Stimulated activated CD4-positive, alpha-beta T cell treated with anti-CD3 and anti-CD28 coated beads, TNF-alpha, amount 100 ng/mL, for 24 hours (primary cell): ENCODE measurements at places on chromosomes 7 and 10.

GRCh38 chr10:69747179-69747578 is 54.5 kb upstream of the COL13A1 start:
- DNase-seq = no peak

DNA sequence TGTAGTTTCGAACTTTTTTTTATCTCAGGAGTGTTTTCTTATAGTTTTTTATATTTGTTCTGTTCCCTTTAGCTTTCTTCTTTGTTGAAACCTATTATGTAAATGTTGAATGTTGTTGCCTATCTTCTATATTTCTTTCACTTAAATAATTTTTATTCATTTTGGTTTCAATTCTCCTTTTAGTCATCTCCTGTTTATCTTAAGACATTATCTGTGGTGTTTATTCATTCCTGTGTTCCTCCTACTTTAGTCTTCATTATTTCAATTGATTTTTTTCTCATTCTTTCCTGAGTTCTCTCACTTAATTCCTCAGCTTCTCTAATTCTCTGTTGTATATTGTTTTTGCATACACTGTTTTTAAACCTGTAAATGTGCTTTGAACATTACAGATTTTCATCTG is 64.1 kb downstream of the XPNPEP1 start:
- DNase-seq = no peak

DNA sequence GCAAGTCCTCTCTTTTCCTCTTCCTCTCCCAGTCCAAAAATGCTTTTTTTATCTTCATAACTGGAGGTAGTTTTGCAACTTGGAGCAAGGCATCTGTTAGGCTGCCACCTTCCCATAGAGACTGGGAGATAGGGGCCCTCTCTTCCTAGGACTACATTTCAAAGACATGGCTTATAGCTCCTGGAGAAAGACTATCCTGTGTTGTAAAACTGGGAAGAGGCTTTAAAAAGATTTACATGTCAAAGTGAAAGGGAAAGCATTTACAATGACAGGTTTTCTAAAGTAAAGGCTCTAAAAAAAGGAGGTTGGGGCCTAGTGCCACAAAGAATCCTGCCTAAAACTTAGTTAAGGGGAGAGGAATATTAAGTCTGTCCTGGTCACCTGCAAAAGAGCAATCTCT is 82.2 kb upstream of the SEMA3E start:
- no peak for DNase-seq

DNA sequence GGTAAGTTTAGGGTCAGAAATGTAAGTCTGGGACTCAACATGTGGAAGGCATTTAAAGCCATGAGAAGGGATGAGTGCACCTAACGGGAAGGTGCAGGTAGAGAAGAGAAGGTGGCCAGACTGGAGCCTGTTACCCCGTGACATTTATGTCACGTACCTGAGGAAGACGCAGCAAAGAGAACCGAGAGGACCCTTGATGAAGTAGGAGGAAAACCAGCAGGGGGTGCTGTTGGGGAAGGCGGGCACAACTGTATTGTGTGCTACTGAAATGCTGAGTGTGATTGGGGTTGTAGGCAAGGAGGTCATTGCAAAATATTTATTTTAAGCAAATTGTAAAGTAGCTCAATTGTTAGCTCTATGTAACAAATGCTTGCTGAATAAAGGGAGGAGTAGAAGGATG is 338.2 kb upstream of the PRKCQ start:
- peak; percentile 61 for DNase-seq

DNA sequence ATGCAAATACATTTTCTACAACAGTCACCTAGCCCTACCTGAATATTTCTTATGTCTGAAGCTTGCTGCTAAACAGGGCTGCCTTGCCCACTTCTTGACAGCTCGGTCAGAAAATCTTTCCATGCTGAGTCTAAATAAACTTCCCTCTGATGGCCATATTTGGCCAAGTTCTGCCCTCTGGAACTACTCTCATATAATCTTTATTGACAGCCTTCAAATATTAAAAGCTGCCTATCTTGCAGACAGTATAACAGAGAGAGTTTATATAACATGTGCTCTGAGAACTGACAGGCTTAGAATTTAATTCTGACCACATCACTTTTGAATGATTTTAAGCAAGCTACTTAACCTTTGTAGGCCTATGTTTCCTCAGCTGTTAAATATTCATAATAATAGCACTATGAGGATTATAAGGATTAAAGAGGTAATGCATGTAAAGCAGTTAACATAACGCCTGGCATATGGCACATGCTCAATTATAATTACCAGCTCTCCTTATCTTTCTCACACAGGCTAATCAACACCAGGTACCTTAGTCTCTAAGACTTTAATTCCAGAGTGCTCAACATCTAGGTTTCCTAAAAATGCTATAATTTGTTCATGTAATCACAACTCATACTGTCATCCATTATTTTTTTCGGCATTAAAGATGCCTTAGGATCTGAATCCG is 334.1 kb downstream of the HPSE2 start:
- DNase-seq = no peak

GRCh38 chr7:48158404-48158803 is 12.9 kb upstream of the ABCA13 start:
- DNase-seq = no peak

DNA sequence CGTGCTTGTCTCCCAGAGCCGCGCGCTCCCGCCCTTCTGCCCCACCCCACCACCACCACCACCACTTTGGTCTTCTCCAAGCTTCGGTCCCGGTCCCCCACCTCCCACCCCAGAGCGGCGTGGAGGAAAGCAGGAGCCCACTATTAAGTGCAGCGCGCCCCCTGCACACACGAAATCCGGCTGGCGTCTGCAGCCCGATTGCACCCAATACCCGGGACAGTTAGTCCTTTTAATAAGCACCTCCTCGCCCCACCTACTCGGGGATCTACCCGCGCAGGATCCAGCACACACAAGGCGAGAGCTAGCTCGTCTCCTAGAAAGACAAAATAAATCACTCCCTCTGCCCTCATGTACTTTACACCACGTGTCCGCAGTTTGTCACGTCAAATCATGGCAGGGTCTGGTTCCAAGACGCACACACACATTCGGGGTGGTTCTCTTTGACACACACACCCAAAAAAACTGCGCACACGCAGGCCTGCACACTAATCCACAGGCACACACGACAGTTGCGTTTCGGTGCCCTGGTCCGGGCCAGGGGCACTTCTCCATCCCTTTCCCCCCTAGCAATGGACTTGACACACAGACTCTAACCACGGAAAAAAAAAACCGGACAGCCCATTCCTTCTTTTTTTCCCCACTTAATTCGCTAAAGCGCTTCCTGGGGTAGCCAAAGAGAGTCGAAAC is 1.6 kb downstream of the SFMBT2 start:
- DNase-seq = no peak

DNA sequence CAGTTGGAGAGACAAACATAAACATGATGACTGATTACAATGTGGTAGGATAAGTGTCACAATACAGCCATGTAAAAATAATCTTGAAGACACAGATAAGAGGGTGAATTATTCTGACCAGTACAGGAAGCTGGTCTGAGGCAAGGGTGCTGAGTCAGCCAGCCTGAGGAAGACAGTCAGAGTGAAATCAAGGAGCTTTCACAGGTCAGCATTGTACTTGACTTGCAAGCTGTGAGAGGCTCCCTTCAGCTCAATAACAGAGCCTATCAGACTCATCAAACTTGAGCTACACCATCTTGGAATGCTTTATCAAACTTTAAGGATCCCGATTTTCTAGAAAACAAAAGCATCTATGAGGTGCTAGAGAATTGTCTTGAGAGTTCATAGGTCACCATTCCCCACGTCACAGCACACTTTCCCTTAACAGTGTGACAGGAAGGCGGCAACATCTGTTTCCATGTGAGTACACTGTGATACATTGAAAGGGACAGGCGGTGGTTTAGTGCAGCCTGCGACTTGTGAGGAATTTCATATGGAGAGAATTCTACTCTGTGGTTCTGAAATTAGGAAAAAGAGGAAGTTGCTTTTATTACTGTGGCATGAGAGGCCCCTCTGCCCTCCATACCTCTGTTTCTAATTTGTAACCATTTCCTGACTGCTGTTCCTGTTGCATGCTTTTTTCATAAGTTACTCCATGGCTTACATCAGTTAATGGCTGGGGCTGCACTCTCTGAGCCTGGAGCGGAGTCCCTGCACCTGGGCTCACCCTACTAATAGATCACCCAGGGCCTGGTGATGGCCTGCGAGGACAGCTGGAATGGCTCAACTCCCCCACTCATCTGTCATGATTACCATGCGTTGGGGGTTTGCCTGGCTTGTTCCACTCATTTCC is 417.1 kb downstream of the SUGCT start:
- DNase-seq = no peak

DNA sequence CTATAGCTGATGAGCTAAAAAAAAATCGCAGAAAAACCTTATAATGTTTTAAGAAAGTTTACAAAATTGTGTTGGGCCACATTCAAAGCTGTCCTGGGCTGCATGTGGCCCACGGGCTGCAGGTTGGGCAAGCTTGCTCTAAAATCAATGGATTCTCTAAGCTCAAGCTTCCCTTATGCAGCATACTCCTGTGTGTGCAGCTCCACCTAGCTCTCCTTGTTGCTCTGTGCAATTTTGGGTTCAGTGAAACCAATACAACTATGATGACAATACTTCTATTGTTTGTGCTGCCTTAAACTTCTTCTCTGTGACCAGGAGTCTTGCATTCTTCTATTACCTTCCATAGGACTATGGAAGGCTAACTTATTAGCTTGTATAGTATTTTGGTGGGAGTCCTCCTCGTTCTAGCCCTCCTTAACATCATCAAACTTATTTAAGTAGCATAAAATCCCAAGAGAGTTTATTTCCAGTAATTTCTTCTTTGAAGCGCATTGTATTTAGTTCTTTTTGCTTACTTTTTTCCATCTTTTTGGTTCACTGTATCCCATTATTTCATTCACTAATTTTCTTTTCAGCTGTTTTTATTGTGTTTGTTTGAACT is 170.9 kb upstream of the SMIM30 start:
- DNase-seq = no peak

DNA sequence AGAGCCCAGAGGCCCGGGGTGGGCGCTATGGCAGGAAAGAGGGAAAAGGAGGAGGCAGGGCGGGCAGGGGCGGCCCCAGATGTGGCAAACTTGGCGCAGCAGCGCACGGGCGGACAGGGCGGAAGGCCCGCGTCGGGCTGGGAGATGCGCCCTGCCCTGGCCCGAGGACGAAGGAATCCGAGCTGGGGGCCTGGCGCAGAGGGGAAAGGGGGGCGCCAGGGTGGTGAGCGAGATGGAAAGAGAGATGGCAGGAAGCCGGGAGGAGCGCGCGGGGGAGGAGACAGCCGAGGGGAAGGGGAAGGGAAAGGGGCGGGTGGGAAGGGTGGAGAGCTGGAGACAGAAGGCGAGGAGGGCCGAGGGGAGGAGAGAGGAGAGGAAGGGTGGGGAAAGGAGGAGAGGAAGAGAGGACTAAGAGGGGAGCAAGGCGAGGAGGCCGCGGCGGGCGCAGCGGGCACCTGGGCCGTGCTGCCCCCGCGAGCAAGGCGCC is at the start of gene MARVELD1:
Gene MARVELD1 (plus strand): TSS at position 392 of the 487 bp plus-strand sequence. CDS start 147 bp downstream, outside the sequence.
- no peak for DNase-seq

DNA sequence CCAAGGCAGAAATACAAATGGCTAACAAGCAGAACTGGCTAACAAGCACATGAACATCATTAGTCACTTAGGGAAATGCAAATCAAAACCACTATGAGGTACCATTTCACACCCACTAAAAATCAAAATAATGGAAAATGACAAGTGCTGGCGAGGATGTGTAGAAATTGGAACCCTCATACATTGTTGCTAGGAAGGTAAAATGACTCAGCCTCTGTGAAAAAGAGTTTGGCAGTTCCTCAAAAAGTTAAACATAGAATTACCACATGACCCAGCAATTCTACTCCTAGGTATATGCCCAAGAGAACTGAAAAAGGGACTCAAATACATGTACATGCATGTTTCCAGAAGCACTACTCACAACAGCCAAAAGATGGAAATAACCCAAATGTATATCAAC is 52.8 kb upstream of the ANAPC16 start:
- DNase-seq = no peak

DNA sequence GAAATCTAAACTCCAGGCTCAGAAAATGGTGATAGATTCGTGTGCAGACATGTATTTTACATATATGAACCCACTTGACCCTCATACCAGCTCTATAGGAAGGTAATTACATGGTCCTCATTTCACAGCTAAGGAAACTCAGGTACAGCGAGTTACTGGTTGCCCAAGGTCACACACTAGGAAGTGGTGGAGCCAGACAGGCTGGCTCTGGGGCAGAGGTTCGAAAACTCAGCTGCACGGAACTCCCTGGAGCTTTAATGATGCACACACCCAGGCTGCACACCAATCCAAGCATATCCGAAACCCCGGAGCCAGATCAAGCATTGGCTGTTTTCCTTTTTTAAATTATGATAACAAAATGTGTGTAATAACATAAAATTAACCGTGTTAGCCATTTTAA is 172.4 kb downstream of the COBL start:
- no peak for DNase-seq

DNA sequence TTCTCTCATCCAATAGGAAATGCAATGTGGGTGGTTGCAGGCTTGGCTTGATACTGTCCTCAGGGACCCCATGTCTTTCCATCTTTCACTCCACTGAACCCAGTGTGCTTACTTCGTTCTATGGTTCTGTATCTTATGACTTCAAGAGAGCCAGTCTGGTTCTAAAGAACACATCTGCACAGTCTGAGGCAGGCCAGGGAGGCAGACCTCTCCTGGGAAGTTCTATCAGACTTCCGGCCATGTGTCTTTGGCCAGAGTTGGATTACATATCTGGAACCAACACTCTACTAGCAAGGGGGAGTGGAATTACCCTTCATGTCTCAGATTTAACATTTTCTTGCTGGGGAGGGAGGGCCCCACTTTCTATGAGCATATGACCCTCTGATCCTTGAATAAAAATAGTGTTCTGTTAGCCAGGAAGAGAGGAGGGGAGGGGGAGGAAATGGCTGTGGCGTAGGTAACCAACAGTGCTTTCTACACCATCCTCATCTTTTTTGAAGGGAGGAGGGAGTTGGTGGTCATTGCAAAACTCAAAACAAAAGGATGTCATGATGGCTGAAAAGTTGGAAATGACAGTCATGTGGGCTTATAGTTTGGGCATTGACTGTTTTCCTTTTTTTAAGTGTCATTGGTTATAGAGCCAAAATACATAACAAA is 370.2 kb downstream of the GATA3 start:
- DNase-seq = no peak

GRCh38 chr7:154584352-154585252 is 418.3 kb downstream of the PAXIP1 start:
- DNase-seq = no peak

DNA sequence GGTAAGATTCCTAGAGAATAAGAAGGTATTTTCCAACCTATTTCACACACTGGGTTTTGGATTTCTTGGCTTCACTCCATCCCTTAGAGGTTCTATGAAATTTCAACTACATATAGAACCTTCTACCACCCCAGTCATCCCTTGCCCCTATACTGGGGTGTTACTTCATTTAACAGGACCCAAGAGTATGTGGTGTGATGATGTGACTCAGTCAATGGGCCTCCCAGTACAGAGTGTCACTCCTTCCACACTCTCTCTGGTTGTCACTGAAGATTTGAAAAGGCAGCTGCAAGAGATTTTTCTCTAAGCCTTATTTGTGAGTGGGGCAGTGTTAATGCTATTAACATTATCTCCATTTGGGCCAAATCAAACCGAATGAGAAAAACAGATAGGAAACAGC is 33.5 kb downstream of the FGFBP3 start:
- no peak for DNase-seq
